ENCODE measurements at places on chromosomes 5 and 9. TPM values are rescaled to one million over a fixed set of nuclear protein-coding genes. Genes with fewer than 3 reads are reported as not detected.

DNA sequence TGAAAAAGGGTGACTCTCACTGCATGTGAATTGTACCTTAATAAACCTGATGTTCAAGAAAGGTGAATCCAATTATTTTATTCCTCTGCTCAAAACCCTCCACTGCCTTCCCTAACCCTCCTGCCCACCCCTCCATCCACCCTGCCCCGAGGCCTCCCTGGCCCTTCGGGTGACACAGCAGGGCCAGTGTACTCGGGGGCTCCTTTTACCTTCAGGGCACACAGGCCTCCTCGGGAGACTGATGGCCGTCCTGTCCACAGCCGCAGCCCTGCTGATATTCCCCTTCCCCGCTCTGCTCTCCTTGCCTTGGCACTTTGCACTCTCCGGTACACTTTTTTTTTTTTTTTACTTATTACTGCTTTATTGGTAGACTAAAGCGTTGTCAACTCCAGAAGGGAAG, 234.0 kb downstream of the CACNA1B start:
- no peak for DNase-seq
- H3K27me3 ChIP-seq = no peaks in the 10 kb centered on the region
- no peaks in the 10 kb centered on the region for H3K4me1 ChIP-seq
- H3K27ac ChIP-seq = no peak overlapping the region

DNA sequence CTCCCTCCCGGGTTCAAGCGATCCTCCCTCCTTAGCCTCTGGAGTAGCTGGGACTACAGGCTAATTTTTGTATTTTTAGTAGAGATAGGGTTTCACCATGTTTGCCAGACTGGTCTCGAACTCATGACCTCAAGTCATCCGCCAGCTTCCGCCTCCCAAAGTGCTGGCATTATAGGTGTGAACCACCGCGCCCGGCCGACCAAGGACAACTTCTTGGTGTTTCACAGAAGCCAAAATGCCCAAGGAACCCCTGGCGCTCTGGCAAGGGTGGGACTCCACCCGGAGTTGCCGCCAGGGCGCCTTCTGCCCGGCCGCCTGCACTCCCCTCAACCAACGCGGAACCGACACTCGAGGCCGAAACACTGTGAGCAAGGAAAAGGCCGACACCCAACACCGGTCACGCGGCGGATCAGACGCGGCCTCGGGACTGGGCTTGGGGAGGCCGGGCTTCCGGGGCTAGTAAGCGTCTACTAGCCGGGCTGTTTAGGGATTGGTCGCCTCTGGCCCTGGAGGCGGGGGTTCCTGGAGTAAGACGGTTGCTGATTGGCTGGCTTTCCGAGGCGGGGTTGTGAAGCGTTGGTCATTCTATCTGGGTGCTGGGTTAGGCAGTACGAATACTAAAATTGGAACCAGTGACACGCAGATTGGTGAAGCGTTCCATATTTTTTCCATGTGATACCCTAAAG, 7.7 kb upstream of the CFAP157 start:
- H3K27ac ChIP-seq = peak overlapping the region; percentile 84
- no peaks in the 10 kb centered on the region for H3K36me3 ChIP-seq
- no peaks in the 10 kb centered on the region for H3K27me3 ChIP-seq
- peak overlapping the region; percentile 38 for H3K4me3 ChIP-seq
- H3K4me1 ChIP-seq = peaks cover 8% of the 10 kb centered on the region

- no peaks in the 10 kb centered on the region for H3K27me3 ChIP-seq
- peak overlapping the region; percentile 17 for H3K27ac ChIP-seq
- no peaks in the 10 kb centered on the region for H3K4me1 ChIP-seq
- DNase-seq = peak; percentile 77
- no peak overlapping the region for H3K4me3 ChIP-seq
Observed at GRCh38 chr9:14296495-14297113, 17.3 kb downstream of the NFIB start.

DNA sequence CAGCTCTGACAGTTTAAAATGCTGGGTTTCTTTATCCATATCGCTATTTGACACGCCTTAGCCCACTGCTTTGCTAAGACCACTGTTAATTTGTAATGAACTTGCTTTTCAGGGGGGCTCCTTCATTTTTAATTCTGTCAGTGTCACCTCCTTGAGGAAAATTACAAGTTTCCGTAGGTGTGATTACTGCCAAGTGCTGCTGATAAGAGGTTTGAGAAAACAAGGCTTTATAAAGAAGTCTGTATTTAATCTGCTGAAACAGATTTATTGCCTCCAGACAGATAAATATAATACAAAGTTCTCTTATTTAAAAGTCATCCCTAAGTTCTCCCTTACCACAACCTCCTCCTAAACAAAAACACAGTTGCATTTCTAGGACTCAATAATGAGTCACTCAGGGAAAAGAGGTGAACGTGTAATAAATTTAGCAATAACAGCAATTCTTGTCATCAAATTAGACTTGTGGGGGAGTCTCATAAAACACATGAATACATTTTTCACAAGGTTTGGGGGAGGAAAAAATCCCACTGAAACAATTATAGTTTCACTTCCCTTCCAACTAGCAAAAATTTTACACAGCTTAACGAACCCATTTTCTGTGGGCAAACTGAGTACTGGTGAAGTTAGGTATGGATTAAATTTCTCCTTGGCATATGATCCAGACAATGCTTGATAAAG, 72.8 kb downstream of the MAPKAP1 start:
- no peaks in the 10 kb centered on the region for H3K27me3 ChIP-seq
- no peak for DNase-seq
- no peaks in the 10 kb centered on the region for H3K36me3 ChIP-seq
- no peak overlapping the region for H3K27ac ChIP-seq

GRCh38 chr5:73759771-73760170, 133.8 kb downstream of the ARHGEF28 start:
- H3K27me3 ChIP-seq = no peaks in the 10 kb centered on the region
- no peak overlapping the region for H3K27ac ChIP-seq
- DNase-seq = no peak
- no peaks in the 10 kb centered on the region for H3K4me1 ChIP-seq

- no peak overlapping the region for H3K27ac ChIP-seq
- no peak for DNase-seq
- no peaks in the 10 kb centered on the region for H3K4me1 ChIP-seq
- no peaks in the 10 kb centered on the region for H3K36me3 ChIP-seq
Observed at GRCh38 chr5:50964746-50965653, 298.6 kb downstream of the PARP8 start.

DNA sequence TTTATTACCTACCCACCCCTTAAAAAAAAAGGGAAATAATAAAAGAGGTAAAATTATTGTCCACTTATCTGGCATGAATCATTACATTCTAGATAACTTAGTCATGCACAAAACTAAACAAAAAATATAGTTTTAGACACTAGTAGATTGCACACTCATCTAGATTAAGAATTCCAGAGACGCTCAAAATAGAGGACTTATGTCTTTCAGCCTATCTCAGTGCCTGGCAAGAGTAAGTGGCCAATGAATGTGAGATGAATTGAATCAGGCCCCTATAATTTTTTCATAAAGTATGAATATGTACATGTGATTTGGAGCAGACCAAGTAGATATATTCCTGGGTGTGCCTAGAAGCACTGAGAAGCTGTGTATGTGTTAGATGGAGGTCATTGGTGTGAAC, 2.0 kb upstream of the RXFP3 start:
- DNase-seq = no peak
- no peak overlapping the region for H3K27ac ChIP-seq
- H3K36me3 ChIP-seq = no peaks in the 10 kb centered on the region
- peaks cover 5% of the 10 kb centered on the region for H3K27me3 ChIP-seq
- no peak overlapping the region for H3K4me3 ChIP-seq
- no peaks in the 10 kb centered on the region for H3K4me1 ChIP-seq

GRCh38 chr9:70101265-70101664, 57.6 kb downstream of the MAMDC2 start:
- no peaks in the 10 kb centered on the region for H3K36me3 ChIP-seq
- no peak for DNase-seq
- no peaks in the 10 kb centered on the region for H3K27me3 ChIP-seq
- no peak overlapping the region for H3K4me3 ChIP-seq
- no peak overlapping the region for H3K27ac ChIP-seq
- peaks cover 7% of the 10 kb centered on the region for H3K4me1 ChIP-seq

DNA sequence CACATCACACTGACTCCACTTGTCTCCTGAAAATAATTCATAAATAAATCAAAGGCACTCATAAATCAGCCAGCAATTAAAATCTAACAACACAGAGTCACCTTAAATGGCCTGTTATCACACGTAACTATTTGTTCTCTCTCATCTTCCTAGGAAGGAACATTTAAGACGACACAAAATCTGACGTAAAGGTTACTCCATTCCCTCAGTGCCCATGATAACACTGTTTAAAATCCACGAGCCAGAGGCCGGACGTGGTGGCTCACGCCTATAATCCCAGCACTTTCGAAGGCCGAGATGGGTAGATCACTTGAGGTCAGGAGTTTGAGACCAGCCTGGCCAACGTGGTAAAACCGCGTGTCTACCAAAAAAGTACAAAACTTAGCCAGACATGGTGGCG, 56.4 kb downstream of the MYO10 start:
- DNase-seq = no peak
- H3K4me1 ChIP-seq = no peaks in the 10 kb centered on the region
- H3K4me3 ChIP-seq = no peak overlapping the region

GRCh38 chr9:98565152-98566135, 143.3 kb downstream of the GABBR2 start:
- H3K27me3 ChIP-seq = no peaks in the 10 kb centered on the region
- no peak overlapping the region for H3K27ac ChIP-seq
- H3K4me1 ChIP-seq = no peaks in the 10 kb centered on the region
- H3K4me3 ChIP-seq = no peak overlapping the region
- no peaks in the 10 kb centered on the region for H3K36me3 ChIP-seq

The PCDHGC5 gene
- total RNA-seq = 1.4 TPM
